Activated T-helper 17 cell treated with anti-CD3 and anti-CD28 coated beads, Interleukin-2, amount 50 U/mL, for 72 hours (primary cell): ENCODE measurements at places on chromosomes 1 and 21.

GRCh38 chr1:6805004-6805416 lies 19.8 kb downstream of the CAMTA1 start:
- ATAC-seq = no peak

DNA sequence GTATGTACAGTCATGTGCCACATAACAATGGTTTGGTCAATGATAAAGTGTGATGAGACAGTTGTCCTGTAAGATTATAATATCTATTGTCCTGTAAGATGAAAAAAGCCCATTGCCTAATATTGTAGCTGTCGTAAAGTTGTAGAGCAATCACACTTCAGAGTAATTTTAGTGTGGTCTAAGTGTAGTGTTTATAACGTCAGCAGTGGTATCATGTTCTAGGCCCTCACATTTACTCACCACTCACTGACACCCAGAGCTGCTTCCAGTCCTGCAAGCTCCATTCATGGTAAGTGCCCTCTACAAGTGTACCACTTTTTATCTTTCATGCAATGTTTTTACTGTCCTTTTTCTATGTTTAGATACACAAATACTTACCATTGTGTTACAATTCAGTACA lies 259.9 kb upstream of the RAB4A start:
- ATAC-seq = no peak

- no peak for ATAC-seq
Measured at GRCh38 chr1:118618618-118619340, 369.4 kb downstream of the TBX15 start.

- ATAC-seq = no peak
Measured at GRCh38 chr1:209382231-209383100, 201.0 kb upstream of the CAMK1G start.

- no peak for ATAC-seq
Measured at GRCh38 chr1:232704256-232704655, 74.3 kb upstream of the SIPA1L2 start.

- no peak for ATAC-seq
Measured at GRCh38 chr1:111863401-111863800, 107.7 kb downstream of the DDX20 start.

DNA sequence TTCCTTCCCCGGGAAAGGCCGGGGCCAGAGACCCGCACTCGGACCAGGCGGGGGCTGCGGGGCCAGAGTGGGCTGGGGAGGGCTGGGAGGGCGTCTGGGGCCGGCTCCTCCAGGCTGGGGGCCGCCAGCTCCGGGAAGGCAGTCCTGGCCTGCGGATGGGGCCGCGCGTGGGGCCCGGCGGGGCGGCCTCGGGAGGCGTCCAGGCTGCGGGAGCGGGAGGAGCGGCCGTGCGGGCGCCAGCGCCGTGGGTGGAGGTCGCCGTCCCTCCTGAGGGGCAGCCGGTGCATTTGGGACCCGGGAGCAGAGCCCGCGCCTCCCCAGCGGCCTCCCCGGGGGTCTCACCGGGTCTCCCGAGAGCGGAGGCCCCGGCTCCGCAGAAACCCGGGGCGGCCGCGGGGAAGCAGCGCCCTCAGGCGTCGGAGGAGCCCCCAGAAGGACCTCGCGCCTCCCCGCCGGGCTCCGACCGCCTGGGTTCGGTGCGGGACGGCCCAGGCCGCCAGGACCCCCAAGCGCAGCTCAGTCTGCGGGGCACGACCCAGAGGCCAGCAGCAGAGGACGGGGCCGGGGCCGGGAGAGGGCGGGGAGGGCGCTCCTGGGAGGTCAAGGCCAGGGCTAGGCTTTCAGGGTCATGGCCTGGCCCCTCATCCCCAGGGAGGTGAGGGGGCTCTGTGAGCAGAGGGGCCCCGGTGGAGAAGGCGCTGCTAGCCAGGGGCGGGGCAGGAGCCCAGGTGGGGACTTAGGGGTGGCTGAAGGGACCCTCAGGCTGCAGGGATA lies 7.2 kb upstream of the SLX9 start:
- peak; percentile 56 for ATAC-seq

- ATAC-seq = no peak
Measured at GRCh38 chr1:194081444-194081843, 895.0 kb upstream of the B3GALT2 start.

- no peak for ATAC-seq
Measured at GRCh38 chr1:195590649-195591048, 1017.6 kb downstream of the KCNT2 start.

DNA sequence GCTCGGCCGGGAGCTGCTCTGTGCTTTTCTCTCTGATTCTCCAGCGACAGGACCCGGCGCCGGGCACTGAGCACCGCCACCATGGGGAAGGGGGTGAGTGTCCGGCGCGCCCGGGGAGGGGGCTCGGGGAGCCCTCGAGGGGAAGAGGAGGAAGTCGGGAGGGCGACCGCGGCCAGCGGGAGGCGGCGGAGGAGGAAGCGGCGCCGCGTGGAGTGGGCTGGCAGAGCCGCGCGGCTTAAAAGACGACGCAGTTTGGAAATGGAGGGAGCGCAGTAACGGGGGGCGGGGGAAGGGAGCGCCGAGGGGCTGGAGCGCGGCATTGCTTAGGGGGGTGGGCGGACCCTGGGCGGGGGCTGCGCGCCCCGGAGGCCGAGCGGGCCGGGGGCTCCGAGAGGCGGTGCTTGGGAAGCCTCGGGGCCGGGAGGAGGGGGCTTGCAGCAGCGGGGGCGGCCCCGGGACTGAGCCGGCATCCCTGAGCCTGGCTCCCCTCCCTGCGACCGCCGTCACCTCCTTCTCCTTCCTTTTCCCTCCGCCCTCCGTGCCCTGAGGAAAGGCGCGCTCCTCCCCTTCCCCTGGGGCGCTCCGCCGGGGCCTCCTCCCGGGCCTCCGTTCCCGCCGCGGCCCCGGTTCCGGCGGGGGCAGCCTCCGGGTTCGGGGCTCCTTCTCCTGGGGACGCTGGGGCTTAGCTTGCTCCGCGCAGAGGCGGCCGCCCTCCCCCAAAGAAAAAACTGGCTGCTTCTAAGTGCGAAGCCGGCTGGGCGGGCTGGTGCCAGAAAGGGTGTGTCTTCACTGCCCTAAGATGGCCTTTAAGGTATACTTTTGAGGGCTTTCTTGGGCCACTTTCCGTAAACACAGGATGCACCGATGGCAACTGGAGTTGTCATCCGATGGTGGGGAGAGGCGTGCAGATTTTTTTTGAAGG lies 648 bp downstream of the ATP1A1 start:
- no peak for ATAC-seq

DNA sequence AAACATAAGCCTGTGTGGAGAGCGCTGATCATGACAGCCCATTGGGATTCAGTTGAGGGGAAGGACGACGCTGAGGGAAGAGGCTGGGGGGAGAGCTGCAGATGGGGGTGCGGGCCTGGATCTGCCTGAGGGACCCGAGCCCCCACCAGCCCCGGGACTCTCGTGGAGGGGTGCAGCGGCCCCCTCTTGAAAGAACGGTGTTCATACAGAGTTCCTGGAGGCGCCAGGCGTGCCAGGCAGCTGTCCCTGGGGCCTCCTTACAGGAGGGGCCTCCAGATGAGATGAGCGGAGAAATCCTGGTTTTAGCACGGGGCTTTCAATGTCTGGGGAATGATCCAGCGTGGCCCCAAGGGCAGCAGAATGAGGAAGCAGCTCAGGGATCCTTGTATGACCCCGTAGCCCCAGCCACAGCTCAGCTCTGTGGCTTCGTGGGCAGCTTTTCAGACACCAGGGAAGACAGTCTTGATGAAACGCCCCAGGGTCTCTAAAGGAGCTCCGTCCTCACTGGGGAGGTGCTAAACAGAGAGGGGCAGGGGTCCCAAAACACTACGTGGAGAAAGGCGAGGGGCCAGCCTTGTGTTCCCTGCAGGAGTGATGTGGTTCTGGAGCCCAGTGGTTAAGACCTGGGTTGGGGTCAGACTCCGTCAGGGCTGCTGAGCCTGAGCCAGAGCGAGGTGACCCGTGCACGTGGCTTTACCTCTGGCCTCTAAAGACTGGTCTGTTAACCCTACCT lies 7.2 kb upstream of the DSCAM start:
- no peak for ATAC-seq

DNA sequence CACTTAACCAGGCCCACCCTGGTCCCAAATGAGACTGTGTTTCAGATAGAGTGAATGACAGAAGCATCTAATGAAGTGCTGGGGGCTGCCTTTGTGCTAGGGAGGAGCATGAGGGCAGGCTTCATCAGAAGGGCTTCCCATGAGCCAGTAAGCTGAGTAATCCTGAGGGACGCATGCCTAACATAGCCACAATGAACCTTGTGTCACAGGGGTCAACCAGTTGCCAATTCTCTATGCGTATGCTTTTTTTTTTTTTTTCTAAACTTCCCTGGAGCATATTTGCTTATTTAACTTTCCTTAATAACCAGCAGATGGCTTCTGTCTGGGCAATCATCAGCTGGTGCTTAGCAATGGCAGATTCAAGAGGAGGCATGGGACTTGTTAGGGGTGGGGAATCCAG lies 25.5 kb upstream of the CYP2J2 start:
- ATAC-seq = no peak

DNA sequence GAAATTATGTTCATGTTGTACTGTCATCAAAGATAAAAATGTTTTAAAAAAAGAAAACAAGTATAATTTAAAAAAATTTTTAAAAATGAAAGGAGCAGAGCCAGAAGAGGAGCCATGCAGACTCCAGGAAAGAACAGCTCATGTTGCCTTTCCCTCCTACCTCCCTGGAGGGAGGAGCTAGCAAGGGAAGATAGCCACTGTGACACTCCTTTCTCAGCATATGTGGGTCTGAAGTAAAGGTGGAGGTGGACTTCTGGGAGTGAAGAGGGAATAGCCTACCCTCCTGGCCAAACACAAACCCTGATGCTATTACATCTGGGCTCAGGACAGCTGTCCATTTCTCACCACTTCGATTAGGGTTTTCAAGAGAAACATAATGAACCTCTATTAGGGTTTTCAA lies 54.2 kb downstream of the SLC2A1 start:
- no peak for ATAC-seq

GRCh38 chr1:248590055-248590454 lies 7.4 kb downstream of the OR2T10 start:
- no peak for ATAC-seq

GRCh38 chr1:99447721-99448120 lies 183.4 kb downstream of the PLPPR4 start:
- ATAC-seq = no peak

DNA sequence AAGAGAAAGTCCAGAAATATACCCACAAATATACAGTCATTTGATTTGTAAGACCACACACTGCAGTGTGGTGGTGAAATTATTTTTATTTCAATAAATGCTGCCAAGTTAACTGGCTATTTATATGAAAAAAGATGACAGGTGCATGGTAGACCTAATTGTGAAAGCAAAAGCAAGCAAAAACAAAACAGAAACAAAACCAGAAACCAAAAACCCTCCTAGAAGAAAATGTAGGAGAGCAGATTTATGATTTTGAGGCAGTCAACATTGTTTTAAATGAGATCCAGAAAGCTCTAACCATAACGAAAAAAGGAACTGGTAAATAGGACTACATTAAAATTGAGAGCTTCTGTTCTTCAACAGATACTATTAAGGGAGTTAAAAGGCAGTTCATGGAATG lies 303.6 kb downstream of the PRDM2 start:
- no peak for ATAC-seq

- ATAC-seq = no peak
Measured at GRCh38 chr1:201286445-201286844, 3.1 kb downstream of the PKP1 start.

DNA sequence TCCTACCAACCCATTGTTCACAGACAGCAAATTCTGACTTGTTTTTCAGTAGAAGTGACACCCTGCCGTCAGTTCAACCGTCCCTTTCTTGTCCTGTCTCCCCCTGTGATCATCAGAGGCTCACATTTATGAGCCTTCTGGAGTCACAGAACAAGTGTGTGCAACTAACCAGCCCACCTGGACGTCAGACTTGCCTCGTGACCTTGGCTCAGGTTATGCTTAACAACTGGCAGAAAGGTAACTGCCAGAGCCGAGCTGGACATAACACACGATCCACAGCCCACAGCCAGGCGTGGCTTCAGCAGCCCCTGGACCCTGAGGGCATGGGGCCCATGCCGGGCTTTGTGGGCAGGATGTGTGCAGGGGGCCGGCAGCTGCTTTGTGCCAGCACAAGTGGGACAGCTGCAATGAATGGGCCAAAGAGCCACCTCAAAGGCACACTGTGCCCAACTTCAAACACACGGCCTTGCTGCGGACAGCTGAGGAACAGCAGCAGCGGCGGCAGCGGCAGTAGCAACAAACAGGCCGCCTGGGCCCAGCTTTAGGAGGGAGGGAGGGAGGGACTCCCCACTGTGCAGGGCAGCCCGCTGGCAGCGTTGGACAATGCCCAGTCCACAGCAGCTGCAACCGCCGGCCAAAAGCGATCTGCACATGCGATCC lies 103.9 kb downstream of the ZBTB18 start:
- ATAC-seq = no peak

GRCh38 chr1:11157394-11157793 lies 31.8 kb upstream of the ANGPTL7 start:
- no peak for ATAC-seq

GRCh38 chr1:68174738-68175113 lies 57.6 kb downstream of the WLS start:
- ATAC-seq = no peak

DNA sequence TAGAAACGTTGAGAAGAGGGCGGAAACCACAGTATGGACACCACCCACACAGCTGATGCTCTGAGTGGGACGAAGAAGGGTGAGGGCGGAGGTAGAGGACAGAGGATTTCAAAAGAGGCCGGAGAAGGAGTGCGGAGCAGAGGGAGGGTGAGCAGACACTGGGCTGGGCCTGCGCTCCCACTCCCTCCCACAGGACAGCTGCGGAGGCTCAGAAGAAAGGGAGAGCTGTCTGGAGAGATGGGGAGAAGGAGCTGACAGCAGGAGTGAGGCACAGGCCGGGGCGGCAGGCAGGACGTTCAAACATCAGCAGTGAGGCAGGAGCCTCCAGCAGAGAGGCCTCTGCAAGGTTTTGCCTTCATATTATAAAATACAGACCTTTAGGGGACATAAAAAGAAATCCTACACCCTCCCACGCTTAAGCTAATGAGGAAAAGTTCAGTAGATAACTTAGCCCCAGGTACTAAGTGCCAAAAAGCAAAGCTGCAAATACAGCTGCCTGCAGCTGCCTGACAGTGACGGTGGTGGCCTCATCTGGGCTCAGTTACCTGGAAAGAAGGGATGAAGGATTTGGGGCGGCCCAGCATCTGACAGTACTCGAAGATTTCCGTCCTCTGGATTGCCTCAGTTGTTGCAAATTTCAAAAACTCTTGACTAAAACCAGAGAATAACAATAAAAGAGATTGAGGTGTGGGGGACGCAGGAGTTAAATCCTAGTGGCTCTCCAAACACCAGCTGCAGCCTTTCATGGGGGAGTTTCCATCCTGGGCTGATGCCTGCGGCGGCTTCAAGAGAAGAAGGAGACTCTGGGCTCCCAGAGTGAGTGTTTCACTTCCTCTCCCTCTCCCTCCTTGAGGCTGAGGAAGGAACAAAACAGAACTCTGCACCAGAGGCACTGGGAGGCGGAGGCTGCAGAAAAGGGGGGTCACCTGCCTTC lies 25.6 kb downstream of the SEC16B start:
- ATAC-seq = no peak

- ATAC-seq = no peak
Measured at GRCh38 chr1:111813440-111814304, 58.0 kb downstream of the DDX20 start.

DNA sequence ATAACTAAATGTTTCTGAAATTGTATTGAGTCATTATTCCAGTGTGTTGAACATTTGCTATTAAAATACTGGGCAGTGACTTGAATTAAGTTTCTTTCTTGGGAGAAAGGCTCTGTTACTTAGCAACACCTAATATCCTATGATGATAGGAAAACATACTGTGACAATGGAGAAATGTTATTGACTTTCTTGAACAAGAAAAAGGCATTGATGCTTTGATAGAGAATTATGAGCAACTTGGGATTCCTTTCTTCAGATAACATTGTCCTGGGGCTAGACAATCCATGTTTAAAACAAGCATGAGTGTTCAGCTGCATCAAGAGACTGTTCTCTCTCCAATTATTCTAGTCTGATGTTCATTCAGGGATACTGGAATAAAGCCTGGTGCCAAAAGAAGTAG lies 215.9 kb upstream of the L1TD1 start:
- no peak for ATAC-seq
